ENCODE measurements at places on chromosomes 4 and X.

DNA sequence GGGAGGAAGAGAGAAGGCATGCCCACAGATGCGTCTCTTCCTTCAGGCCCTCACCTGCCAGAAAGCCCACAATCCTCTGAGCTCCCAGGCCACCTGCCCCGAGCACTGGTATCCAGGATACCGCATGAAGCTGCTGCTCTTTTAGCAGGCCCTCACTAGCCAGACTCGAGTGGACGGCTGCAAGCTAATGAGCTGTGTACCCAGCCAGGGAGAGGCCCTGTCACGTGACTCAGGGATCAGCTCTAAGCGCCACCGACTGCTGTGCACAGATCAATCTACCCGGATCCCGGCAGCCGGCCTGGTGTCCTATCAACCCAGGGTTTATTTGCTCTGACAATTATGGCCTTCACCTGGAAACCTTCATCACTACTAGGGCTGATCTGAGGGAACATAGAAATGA lies 39.0 kb downstream of the BCOR start:
- DNase-seq, result no peak

- DNase-seq, result no peak
Observed at GRCh38 chrX:150767045-150767395, 73.8 kb downstream of the MTMR1 start.

DNA sequence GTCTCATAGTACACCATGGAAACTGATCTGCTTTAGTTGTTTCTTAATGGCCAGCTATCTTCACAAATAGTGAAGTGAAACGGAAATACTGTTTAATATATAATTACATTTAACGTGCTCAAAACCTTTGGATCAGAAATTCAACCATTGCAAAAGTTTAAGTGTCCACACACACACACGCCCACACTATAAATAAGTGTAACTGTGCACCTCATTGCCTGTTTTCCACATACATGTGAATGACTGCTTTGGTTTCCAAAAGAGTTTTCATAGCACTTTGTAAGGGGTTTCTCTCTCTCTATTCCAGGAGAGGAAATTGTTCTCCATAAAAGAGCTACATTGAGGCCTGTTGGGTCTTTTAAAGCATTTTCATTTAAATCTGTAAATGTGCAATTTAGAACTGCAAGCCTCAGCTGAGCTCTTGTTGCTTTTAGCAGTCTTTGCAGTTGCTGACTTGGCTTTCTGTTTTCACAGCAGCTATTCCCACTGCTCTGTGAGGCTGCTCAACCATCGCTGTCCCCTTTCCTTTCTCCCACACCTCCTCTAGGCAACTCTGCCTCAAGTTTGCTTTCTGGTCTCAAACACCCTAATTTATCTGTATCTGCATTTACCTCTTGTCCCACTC lies 94.5 kb downstream of the RAPGEF2 start:
- no peak for DNase-seq

DNA sequence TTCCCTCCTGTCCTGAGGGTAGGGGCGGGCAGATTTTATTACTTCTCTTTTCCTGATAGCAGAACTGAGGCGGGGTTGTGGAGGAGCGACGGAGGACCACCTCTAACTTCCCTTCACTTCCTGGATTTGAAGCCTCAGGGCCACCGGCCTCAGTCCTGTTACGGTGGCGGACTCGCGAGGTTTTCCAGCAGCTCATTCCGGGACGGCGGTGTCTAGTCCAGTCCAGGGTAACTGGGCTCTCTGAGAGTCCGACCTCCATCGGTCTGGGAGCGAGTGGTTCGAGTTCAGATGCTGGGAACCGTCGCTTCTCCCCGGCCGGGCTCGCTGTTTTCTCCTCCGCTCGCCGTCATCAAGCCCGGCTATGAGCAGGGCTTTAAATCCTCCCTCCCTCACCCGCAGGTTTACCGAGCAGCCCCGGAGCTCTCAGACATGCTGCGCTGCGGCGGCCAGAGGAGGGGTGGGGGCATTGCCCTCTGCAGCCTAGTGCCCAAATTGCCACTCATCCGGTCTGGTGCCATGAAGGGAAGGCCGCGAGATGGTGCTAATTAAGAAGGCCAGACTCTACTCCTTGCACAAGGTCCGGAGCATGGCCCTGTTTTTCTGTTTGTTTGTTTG lies 23.3 kb downstream of the HAND2 start:
- no peak for DNase-seq

DNA sequence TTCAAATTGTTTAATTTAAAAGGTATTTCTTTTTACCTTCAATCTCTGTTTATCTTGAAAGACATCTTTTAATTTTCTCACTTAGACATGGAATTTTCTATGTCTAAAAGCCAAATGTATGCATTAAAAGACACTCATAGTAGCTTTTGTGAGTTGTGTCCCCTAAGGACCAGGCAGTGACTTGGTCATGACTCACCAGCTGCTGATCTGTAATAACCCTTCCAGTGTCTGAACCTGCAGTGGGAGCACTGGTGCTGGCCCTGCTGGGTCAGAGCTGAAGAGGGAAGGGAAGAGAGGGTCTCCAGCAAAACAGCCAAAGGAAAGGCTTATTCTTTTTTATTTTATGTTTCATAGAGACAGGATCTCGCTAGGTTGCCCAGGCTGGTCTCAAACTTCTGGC lies 31.1 kb upstream of the SH3D19 start:
- DNase-seq, result no peak

GRCh38 chr4:47536966-47537365 lies 51.9 kb downstream of the ATP10D start:
- no peak for DNase-seq

- no peak for DNase-seq
Observed at GRCh38 chr4:154487145-154487544, 4.5 kb downstream of the DCHS2 start.

GRCh38 chrX:7146703-7147412 lies 654 bp upstream of the STS start:
- DNase-seq, result peak; percentile 46

- DNase-seq, result no peak
Observed at GRCh38 chr4:88674979-88675378, 22.6 kb downstream of the NAP1L5 start.

DNA sequence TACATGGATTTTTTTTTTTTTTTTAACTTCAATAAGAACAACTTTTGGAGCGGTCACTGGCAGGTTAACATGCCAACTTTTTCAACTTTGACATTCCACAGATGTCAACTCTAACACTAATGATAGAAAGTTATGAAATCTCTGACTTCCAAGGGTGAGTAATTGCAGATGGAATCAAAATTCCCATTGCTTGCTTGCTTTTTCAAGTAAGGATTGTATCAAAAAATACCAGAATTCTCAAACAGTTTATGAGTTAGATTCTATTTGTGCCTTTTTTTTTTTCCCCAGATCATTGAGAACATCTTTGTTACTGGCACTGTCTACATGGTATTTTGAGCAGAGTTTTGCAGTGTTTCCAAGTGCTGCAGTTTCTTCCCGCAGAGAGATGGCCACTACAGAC lies 50.3 kb upstream of the OTUD4 start:
- no peak for DNase-seq

DNA sequence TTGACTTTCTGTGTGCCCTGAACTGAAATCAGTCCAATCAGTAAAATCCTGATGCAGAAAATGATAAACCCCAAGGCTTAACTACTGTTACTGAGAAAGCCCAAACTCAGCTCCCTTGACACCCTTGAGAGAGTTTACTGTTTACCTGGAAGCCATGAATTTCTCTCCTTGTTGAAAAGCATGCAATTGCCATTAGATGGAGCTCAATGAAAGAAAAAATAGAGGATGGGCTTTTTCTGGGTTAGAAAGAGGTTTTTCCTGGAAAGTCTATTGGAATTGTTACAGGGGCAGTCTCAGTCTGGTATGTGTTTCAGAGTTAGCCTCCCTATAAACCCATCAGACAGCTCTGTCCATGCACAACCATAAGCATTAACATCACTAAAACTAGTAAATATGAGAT lies 66.4 kb upstream of the C4orf54 start:
- no peak for DNase-seq

DNA sequence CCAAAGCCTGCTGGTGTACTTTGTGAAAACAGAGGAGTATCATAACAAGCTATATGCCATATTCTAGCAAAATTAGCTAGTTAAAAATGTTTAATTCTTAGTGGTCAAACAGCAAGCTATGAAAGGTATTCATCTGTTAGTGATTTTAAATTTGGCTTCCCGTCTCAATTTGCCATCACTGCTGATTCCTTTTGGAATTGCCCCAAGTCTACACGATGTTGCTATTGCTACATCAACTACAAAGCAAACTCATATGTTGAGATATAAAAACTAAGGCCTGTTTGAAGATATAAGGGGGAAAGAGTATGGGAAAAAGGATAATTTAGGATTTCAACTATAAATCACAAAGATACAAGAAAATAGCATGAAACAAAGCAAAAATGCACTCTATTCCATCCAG lies 146.1 kb downstream of the COL25A1 start:
- DNase-seq, result no peak

GRCh38 chr4:99749445-99750391 lies 66.9 kb upstream of the DAPP1 start:
- no peak for DNase-seq

GRCh38 chrX:2848871-2849301 lies 20.2 kb downstream of the GYG2 start:
- DNase-seq, result no peak

GRCh38 chrX:78237127-78237526 lies 90.3 kb downstream of the CYSLTR1 start:
- DNase-seq, result no peak

DNA sequence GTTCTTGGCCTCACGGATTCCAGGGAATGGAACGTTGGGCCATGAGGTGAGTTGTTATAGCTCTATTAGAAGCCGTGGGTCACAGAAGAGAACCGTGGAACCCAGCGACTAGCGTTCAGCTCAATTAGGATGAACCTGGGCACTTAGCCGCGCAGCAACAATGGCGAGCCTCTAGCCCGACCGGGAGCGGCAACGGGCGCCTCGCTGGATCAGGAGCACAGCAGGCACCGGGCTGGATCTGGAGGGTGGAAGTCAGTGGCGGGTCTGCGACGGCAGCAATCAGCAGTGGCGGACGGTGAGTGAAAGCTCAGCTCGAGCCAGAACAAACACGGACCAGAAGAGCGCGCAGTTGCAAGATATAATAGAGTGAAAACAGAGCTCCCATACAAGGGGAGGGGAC lies 34.2 kb downstream of the AGA start:
- DNase-seq, result no peak

DNA sequence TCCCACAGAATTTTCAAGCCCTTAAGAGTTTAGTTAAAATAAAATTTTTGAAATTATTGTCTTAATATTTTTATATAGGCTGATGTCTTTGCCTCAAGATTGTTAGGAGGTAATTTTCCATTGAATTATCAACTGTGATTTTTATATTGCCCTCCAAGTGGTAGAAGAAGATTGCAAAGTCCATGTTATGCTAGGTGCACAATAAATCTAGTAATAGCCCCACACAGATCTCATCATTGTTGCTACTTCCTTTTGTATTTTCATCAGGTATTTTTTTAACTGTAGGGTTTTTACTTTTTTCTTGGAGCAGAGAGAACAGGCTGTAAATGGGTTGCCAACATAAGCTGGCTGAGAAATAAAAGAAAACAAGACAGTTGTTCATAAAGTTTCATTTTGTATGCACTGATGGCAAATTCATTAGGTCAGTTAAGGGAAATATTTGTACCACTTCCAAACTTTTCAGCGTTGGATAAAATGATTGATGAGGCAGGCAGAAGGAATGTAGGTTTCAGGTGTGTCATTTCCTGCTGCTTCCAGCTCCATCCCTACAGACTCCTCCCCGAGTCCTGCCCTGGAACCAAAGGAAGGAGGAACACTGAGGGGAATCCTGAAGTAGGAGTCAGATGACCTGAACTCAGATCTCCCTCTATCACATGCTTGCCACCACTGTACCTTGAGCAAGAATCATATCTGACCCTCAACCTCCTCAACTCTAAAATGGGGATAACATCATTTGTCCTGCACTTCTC lies 105.5 kb downstream of the PRRG1 start:
- DNase-seq, result no peak

- no peak for DNase-seq
Observed at GRCh38 chr4:7002336-7002735, 40.8 kb upstream of the TADA2B start.
